CD8-positive, alpha-beta memory T cell (primary cell): ENCODE measurements at places on chromosomes 5 and 9. TPM values are rescaled to one million over a fixed set of nuclear protein-coding genes. Genes with fewer than 3 reads are reported as not detected.

DNA sequence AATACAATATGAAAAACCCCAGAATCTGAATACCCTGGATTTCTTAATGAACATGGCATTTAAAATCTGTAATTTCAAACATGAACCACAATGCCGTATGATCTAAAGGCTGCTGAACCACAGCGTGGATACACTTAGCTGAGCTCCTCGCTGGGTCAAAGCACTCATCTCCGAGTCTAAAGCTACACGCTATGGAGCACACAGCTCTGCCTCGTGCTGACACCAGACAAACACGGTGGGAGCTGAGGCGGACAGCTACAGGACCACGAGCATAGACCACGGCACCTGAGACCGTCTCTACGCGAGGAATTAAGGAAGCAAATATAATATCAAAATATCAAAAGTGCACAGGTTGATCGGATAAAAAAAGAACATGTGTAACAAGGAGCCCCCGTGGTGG, 42.8 kb upstream of the IPPK start:
- H3K27ac ChIP-seq = no peak overlapping the region
- no peak for DNase-seq
- no peaks in the 10 kb centered on the region for H3K27me3 ChIP-seq
- no peak overlapping the region for H3K4me3 ChIP-seq
- H3K36me3 ChIP-seq = peaks cover 27% of the 10 kb centered on the region

GRCh38 chr5:175603987-175604739, 53.7 kb upstream of the HRH2 start:
- no peak for DNase-seq
- H3K4me3 ChIP-seq = no peak overlapping the region
- H3K4me1 ChIP-seq = no peaks in the 10 kb centered on the region
- H3K27me3 ChIP-seq = no peaks in the 10 kb centered on the region
- H3K36me3 ChIP-seq = no peaks in the 10 kb centered on the region

GRCh38 chr5:157486221-157486681, 26.2 kb downstream of the NIPAL4 start:
- DNase-seq = no peak
- H3K36me3 ChIP-seq = no peaks in the 10 kb centered on the region
- no peak overlapping the region for H3K4me3 ChIP-seq
- H3K4me1 ChIP-seq = no peaks in the 10 kb centered on the region
- no peak overlapping the region for H3K27ac ChIP-seq

- no peaks in the 10 kb centered on the region for H3K27me3 ChIP-seq
- H3K36me3 ChIP-seq = no peaks in the 10 kb centered on the region
- H3K4me1 ChIP-seq = no peaks in the 10 kb centered on the region
- H3K27ac ChIP-seq = no peak overlapping the region
- no peak overlapping the region for H3K4me3 ChIP-seq
- DNase-seq = no peak
Measured at GRCh38 chr5:58854441-58854840, 271.6 kb downstream of the RAB3C start.

- no peaks in the 10 kb centered on the region for H3K36me3 ChIP-seq
- no peaks in the 10 kb centered on the region for H3K4me1 ChIP-seq
- no peak overlapping the region for H3K27ac ChIP-seq
- no peak for DNase-seq
- H3K4me3 ChIP-seq = no peak overlapping the region
Measured at GRCh38 chr9:107486674-107487520, 2.7 kb downstream of the KLF4 start.

GRCh38 chr9:108296056-108296455, 559.7 kb downstream of the ACTL7B start:
- H3K36me3 ChIP-seq = no peaks in the 10 kb centered on the region
- DNase-seq = no peak
- H3K27ac ChIP-seq = no peak overlapping the region
- no peak overlapping the region for H3K4me3 ChIP-seq
- no peaks in the 10 kb centered on the region for H3K27me3 ChIP-seq

Gene POU5F2
- total RNA-seq = 0.49 TPM
